ENCODE measurements at places on chromosomes 7 and 10.

GRCh38 chr10:99853655-99854054 is 71.2 kb downstream of the ABCC2 start:
- no peak for DNase-seq

DNA sequence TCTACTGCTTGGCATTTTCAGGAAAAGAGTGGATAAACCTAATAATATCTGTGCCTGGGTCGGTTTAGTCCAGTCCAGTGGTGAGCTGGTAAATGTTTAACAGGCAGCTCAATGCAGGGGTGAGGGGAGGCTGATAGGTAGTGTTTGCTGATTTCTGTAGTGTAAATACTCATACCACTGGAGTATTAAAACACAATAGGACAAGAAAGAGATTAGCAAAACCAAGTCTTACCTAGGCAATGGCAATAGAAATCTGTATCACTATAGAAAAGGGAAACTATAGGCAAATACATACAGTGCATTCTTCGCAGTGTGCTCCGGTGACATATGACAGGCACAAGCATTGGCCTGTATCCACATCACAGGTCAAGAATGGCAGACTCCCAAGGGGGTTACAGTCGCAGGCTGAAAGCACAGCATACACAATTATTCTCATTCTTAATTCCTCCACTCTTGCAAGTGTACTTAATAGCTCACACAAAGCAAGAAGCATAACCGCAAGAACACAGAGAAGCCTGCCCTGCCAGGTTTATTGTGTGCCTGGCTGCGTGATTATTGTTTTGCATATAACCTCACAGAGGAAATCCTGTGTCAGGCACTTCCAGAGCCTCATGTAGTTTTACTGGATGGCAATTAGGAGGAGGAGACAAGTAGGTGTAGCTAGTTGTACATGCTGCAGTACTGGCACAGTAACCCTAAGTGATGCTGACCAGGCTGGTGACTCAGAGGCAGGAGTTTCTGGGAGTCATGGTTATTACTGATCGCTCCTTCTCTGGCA is 35.0 kb downstream of the LAMB4 start:
- no peak for DNase-seq

DNA sequence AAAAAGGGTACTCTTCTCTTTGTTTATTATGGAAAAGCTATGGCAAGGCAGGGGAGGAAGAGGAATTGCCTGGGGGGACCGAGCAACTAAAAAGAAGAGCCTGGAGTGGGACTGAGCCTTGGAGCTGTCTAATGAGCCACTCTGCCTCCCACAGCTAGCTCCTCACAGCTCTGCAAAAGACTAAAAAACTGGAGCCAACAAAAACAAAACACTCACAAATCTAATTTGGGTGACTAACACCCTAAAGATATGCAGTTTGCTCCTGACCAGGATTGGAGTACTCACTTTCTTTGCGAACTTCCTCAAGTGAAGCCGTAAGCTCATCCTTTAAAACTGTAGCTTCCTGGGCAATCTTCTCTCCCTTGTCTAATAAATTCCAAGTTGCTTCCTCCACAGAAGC is 89.4 kb downstream of the CTNNA3 start:
- no peak for DNase-seq

DNA sequence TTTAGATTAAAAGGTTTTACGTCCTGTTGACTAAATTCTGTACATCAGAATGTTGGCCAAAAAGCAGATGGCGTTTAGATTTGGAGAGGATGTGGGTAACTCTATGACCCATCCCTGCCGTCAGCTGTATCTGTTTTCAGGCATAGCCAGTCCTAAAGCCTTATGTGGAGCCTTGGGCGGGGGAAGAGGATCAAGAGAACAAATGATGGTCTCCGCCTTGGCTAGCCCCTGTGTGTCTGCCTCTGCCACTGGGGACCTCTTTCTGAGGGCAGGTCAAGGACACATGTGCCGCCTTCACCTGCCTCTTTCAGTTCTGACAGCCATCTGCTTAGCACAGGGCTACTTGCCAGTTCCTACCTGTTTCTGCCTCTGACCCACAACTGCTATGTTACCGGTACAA is 24.1 kb downstream of the PDSS1 start:
- DNase-seq, result no peak

- no peak for DNase-seq
These were observed 23.8 kb upstream of the CHN2 start for GRCh38 chr7:29170781-29171180.

- no peak for DNase-seq
These were observed 2.7 kb downstream of the SND1 start for GRCh38 chr7:127654404-127655394.

- DNase-seq, result no peak
These were observed 43.9 kb upstream of the SRGN start for GRCh38 chr10:69043931-69044531.

GRCh38 chr7:93039786-93040185 is 78.0 kb downstream of the SAMD9 start:
- DNase-seq, result no peak

GRCh38 chr10:1548596-1548995 is 188.7 kb downstream of the ADARB2 start:
- DNase-seq, result no peak

- DNase-seq, result no peak
These were observed 92.0 kb upstream of the RPA3 start for GRCh38 chr7:7810380-7810779.

GRCh38 chr7:71896535-71896934 is 515.6 kb downstream of the CALN1 start:
- DNase-seq, result no peak

GRCh38 chr7:133109816-133110215 is 27.9 kb upstream of the CHCHD3 start:
- no peak for DNase-seq

DNA sequence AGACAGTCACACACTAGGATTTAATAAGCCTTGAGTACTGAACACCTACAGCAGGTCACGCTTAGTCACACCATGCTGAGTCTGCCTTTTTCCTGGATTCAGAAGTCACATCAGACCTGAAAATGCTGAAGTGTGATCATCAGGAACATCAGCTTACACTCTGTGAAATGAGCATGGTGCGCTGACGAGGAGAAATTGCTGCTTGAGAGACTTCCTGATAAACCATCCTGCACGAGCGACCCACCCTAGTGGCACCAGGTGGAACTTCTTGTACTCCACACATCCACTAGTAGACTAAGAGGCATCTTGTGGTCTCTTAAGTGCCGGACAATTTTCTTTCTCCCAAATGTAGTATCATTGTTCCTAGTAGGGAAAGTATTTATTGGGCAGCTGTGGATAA is 51.8 kb upstream of the MRLN start:
- no peak for DNase-seq

DNA sequence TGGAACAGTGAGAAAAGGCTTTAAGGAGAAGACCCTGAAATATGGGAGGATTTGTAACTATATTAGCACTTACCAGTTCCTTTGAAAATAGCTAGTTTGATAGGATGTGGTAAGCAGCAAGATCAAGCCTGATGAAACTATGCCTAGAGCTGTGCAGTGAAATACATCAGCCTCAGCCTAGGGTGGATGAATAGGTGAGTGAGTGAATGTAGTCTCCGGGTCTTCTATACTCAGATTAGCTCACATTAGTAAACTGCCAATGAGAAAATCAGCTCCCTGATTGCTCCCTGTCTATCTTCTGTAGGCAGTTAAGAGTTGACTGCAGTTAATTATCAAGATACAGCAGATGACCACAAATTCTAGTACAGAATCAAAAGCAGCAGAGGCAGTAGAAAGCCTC is 89.6 kb downstream of the ELAPOR2 start:
- no peak for DNase-seq

DNA sequence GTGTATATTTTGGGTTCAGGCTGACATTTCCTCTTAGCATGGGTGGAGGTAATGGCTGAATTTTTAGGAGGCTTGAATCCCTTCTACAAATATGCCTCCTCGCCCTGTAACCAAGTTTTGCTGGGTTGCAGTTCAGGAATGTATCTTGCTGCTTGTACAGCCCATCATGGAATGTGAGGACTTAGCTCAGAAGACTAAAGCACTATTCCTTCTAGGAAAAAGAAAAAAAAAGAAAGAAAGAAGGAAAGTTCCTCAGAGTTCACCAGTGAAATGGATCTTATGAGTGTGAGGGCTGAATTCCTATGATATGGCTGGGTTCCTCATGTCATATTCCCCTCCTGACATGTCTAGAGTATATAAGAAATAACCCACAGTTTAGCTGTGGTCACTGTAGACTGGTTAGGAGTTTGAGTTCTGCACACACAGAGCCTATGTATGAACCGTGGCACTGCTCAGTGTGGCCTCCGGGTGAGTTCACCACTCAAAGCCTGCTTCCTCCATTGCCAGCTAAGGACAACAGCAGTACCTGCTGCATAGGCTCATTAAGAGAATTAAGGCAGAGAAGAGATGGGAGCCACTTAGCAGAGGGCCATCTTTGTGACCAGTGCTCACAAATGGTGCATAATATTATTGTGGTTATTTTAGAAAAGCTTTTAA is 114.0 kb downstream of the TACC2 start:
- DNase-seq, result no peak

- DNase-seq, result peak; percentile 72
These were observed 1.2 kb downstream of the CALY start for GRCh38 chr10:133335246-133336117.

- DNase-seq, result no peak
These were observed 24.6 kb downstream of the PRSS2 start for GRCh38 chr7:142795339-142795863.

DNA sequence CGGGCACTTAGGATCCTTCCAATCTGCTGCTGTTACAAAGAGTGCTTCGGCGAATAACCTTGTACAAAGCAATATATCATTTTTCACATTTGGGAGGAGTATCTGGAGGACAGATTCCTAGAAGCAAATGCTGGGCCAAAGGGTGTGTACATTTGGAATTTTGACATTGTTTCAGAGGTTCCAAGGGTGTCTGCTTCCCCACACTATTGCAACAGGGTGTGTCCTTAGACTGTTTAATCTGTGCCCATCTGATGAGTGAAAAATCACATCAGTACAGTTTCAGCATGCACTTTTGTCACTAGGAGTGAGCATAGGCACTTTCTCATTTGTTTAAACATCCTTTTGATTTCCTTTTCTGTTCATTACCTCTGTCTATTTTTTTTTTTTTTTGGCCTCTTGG is 8.6 kb upstream of the ELFN1 start:
- no peak for DNase-seq

GRCh38 chr7:67823345-67823744 is 826.7 kb downstream of the TYW1 start:
- DNase-seq, result no peak

DNA sequence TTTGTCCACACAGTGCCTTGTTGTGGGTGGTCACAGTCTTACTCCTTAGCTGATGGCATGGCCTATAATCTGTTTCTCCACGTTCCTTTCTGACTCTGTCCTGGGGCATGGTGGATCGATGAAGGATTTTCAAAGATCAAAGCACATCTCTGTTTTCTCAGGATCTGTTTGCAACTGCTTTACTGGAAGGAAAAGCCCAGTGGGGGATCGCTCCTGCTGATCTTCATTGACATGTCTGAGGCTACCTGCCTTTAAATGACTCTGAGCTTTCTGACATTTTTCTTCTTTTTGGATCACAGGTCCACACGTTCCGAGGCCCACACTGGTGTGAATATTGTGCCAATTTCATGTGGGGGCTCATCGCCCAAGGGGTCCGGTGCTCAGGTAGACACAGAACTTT is 68.0 kb upstream of the PRR15 start:
- no peak for DNase-seq

DNA sequence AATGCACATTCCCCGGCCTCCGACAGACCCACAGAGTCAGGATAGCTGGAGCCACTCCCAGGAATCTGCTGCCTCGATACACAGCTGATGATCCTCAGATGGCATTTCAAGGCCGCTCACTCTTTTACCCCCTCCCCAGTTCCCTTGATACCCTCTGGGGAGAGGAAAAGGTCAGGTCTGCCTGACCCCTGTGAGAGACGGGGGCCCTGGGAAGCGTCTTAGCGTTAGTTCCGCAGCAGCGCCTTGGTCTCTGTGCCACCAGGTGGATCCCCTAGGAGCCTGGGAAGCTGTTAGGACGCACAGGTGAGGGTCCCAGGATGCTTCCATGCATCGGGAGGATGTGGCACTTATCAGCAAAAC is 420.5 kb upstream of the FOXK1 start:
- DNase-seq, result no peak

- DNase-seq, result no peak
These were observed 159.3 kb downstream of the ETV1 start for GRCh38 chr7:13829914-13830900.

DNA sequence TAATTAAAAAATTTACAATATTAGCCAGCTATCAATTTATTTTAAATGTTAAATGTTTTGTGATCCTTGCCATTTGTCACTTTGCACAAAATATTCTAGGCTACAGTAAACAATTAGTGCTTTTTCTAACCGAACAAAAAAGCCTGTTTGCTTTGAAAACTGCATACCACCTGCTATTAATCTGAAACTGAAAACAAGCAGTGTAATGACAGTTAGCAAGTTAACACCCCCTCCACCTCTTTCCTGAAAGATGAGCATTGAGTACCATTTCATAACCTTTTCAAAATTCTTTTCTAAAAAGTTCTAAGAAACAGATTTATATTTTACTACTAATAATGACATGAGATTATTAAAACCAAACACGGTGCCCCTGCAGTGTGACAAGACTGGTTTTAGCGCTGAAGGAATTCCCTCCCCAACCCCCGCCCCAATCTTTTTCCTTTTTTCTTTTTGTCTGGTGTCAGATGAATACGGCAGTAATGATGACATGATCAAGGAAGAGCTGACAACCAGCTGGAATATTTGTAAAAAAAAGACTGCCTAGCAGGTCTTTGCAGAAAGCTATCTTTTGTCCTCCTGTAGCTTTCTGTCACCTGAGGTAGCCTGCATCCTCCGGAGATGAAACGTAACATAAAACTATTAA is 175.6 kb downstream of the CHCHD3 start:
- no peak for DNase-seq

- no peak for DNase-seq
These were observed 21.6 kb downstream of the KCNH2 start for GRCh38 chr7:150956395-150957132.

DNA sequence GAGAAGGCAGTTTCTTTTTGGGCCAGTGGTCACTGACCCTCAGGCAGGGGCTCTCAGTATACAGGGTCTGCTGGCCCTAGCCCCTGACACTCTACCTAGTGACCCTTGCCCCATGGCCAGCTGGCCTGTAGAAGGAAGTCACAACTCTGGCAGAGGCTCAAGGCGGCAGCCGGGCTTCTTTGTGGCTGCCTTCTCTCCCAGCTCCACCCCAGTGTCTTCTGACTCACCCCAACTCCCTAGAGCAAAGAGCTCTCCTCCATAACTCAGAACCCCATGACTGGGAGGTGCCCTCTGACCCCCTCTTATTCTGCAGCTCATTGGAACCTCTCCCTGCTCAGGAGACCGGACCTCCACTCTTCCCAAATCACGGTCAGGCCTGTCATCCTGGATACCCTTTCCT is 358.2 kb downstream of the FGFR2 start:
- DNase-seq, result no peak

GRCh38 chr7:63073286-63073685 is 925.4 kb upstream of the ZNF722 start:
- DNase-seq, result no peak

- DNase-seq, result no peak
These were observed 480.8 kb downstream of the RPS24 start for GRCh38 chr10:78514459-78514858.

DNA sequence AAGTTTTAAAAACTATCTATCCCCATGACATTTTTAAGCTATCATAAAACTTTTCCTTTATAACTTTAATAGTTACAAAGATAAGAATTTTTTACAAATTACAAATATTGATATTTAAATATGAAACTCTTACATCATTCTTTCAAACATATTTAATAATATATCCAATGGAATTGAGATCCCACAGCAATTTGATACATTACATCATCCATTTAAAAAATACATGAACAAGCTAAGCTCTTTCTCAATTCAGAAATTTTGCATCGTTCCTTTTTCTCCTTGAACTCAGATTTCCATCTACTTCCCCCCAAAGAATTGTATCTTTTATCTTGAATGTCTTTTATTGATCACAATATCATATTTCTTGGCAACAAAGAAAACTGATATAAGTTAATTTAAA is 118.4 kb upstream of the GLCCI1 start:
- DNase-seq, result no peak
